Hepatocyte (in vitro differentiated cells): ENCODE measurements at places on chromosomes 1 and 21. TPM values are rescaled to one million over a fixed set of nuclear protein-coding genes. Genes with fewer than 3 reads are reported as not detected.
A peak's percentile ranks its signal among the peaks of the same experiment; 100 is the strongest.

DNA sequence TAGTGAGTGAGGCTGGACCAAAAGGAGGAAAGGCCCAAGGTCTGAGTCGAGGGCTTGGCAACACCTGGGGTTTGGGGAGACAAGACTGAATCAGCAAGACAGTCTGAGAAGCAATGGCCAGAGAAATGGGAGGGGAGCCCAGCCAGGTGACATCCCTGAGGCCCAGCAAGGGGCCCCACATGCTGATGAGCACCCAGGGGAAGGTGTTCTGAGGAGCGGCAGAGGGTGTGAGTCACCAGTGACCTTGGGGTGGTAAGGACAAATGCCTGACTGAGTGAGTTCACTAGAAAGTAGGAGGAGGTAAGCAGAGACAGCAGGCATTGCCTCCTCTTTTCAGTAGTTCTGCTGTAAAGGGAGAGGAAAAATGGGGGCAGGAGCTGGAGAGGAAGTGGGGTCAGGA lies 192.4 kb upstream of the GALNT2 start:
- peak; percentile 59 for DNase-seq

Gene RCOR3
- polyA plus RNA-seq, result 25.0 and 25.6 TPM in 2 replicates

- DNase-seq, result no peak
These were observed 51.8 kb downstream of the DOP1B start for GRCh38 chr21:36208326-36209013.

DNA sequence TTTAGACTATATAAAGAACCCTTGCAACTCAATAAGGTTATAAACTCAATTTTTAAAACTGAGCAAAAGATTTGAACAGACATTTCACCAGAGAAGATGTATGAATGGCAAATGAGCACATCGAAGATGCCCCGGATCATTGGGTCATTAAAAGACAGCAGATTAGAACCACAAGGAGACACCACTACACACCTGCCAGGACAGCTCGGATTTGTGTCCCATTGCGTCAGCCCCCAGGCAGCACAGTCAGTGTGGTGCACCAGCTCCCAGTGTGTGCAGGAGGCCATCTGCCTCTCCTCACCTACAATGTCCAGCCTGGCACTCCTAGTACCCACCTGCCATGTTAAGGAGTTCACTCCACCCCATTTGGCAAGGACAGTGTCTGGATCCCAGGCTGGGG lies 61.1 kb upstream of the LRP8 start:
- no peak for DNase-seq

Gene CNR2
- not detected in 2 replicates for polyA plus RNA-seq

GRCh38 chr1:173190101-173190936 lies 16.8 kb downstream of the TNFSF4 start:
- peak; percentile 80 for DNase-seq

GRCh38 chr1:38046333-38046883 lies at the start of gene POU3F1:
POU3F1 (minus strand) TSS chr1:38046793; CDS start chr1:38046743, 50 bp downstream.
- no peak for DNase-seq

Gene CTTNBP2NL
- polyA plus RNA-seq, result 10.2 and 11.4 TPM in 2 replicates

DNA sequence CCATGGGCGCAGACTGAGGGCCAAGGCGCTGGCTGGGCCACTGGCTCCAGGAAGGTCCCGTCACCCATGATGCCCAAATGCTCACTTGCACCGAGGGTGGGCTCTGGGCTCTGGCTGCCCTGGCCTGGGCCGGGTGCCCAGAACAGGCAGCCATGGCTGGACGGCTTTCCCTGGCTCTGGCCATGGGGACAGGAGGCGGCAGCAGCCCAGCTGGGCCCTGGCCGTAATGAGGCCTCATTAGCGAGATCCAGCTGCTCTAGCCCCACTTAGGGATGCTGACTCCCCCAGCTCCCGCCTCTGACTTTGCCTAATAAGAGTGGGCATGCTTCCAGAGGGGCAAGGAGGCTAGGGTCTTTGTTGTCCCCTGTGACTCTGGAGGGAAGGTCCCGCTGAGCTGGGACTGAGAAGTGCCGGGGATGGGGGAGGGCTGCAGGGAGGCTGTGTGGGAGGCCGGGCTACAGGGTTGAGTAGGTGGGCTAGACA lies 11.8 kb downstream of the SLC6A9 start:
- no peak for DNase-seq

GRCh38 chr1:112923959-112924349 lies 32.0 kb downstream of the SLC16A1 start:
- DNase-seq, result no peak

- DNase-seq, result no peak
These were observed 159.6 kb downstream of the PCBP3 start for GRCh38 chr21:45802956-45803617.

Gene MFSD2A
- polyA plus RNA-seq, result 5.6 and 9.8 TPM in 2 replicates

- DNase-seq, result no peak
These were observed 1.2 kb upstream of the CENPS start for GRCh38 chr1:10428984-10429383.

Gene KCNA3
- not detected in 2 replicates for polyA plus RNA-seq

DNA sequence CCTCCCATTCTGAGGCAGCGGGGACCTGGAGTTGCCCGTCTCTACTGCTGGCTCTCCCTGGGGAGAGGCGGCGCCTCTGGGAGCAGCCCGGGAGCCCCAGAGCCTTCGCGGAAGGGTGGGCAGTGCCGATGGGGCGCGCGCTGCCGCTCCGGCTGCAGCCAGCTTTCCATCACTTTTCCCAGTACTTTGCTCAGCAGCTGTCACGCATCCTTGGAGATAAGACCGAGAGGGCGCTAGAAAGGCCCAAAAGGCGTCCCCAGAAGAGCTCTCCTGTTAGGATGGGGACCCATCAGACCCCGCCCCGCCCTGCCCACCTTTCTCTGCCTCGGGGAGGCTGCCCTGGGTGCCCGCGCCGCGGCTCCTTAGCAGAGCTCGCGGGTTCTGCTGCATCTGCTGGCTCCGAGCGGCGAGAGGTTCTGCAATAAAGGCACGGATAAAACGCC lies 534 bp downstream of the KCNH1 start:
- peak; percentile 23 for DNase-seq

GRCh38 chr1:225617956-225618355 lies 35.0 kb downstream of the ENAH start:
- DNase-seq, result no peak

Gene CFAP141
- polyA plus RNA-seq, result not detected in 2 replicates

DNA sequence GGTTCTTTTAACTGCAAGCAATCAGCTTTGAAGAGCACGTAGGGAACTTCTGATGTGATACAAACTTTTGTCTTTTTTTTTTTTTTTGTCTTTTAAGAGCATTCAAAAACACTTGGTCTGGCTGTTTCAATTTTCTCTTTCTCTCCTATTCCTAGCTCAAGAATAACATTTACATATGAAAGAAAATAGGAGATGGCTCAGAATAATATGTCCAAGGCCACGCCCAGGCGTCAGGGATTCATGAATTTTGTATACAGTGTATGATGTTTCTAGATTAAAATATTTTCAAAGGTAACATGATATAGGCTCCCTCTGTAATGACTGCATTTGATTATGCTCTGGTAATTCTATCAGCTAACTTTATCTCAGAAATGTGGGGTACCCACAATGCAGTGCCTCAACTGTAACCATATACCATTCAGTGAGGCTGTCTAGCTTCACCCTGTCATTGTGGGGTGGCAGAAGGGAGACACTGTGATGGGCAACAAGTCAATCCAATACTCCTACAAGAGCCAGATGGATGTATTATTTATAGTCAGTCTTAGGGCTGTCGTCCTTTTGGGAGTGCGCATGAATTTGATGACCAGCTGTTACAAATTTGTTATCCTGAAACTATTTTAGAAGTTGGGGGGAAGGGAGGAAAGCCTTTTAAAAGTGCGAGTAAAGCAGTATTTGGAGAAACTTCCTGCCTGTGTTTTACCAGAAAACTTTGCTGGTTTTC lies 1.5 kb upstream of the AKNAD1 start:
- no peak for DNase-seq

Gene C1QB
- 11.9 and 18.0 TPM in 2 replicates for polyA plus RNA-seq

DNA sequence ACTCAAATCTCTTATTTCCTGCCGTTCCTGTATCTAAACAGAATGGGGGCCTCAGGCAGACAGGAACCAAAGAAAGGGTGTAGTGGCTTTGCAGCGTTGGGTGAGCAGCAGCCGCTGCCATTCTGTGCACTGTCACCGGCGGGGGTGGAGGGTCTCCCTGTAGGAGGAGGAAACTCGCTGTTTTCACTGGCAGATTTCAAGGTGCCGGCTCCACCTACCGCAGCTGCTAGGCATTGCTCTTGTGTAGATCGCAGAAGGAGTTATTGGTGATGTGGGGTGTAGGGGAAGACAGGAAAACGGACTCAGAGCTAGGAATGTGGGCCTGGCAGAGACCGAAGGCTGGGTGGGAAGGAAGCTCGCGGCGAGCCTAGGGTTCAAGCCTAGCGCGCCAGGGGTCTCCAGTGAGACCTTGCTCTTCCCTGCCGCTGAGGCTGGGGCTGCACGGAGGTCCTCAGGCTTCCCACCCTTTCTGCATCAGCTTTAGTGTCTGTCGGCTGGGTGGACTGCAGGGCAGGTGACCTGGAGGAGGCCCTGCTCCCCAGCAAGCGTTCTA lies 20.8 kb downstream of the ATP5PO start:
- peak; percentile 91 for DNase-seq

DNA sequence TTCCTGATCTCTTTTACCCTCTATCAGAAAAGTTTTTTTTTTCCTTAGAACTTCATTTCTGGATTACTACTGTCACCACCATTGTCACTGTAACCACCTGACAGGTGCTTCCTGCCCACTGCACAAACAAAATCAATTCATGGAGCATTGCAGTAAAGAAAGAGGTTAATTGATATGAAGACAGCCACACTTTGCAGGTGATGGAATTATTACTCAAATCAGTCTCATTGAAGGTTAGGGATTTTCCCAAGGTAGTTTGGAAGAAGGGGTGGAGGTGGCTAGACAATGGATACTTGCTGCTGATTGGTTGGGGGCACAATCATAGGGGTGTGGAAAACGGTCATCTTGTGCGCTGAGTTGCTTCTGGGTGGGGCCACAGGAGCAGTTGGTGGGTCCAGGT lies 230.8 kb upstream of the CACYBP start:
- DNase-seq, result no peak

Gene NCMAP
- 2.7 and 3.5 TPM in 2 replicates for polyA plus RNA-seq

Gene OR2L8
- polyA plus RNA-seq, result not detected in 2 replicates

Gene OLFML2B
- polyA plus RNA-seq, result 2.9 and 3.9 TPM in 2 replicates

Gene NCF2
- 0.52 and 3.1 TPM in 2 replicates for polyA plus RNA-seq

Gene TRAF3IP3
- polyA plus RNA-seq, result 0.16 TPM in 1 of 2 replicates, not detected in the other

Gene CD34
- polyA plus RNA-seq, result 1.3 and 2.4 TPM in 2 replicates

GRCh38 chr1:8782955-8783354 lies 34.5 kb downstream of the RERE start:
- DNase-seq, result no peak

GRCh38 chr1:160068225-160068624 lies 1.7 kb downstream of the KCNJ10 start:
- DNase-seq, result no peak

Gene NGF
- polyA plus RNA-seq, result 0.60 and 2.6 TPM in 2 replicates

- DNase-seq, result no peak
These were observed 33.1 kb downstream of the FOXO6 start for GRCh38 chr1:41394369-41394744.

- peak; percentile 51 for DNase-seq
These were observed 729 bp downstream of the NADK start for GRCh38 chr1:1777583-1777899.

- peak; percentile 41 for DNase-seq
These were observed 99.5 kb downstream of the PRKAB2 start for GRCh38 chr1:147072482-147073432.

DNA sequence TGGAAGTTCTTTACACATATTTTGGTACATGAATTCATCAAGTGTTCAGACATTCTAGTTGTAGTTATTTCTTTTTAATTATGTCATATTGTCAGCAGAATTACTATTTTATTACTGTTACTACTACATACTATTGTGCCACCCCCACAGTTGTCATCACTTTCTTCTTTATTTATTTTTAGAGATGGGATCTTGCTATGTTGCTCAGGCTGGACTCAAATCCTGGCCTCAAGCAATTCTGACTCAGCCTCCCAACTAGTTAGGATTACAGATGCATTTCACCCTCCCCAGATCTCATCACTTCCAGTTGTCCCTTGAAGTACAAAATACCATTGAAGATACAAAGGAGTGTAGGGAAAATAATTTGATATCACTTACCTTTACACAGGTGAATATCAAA lies 258.0 kb downstream of the KCTD3 start:
- DNase-seq, result no peak

GRCh38 chr1:82934074-82934473 lies 1064.9 kb downstream of the TTLL7 start:
- DNase-seq, result no peak

DNA sequence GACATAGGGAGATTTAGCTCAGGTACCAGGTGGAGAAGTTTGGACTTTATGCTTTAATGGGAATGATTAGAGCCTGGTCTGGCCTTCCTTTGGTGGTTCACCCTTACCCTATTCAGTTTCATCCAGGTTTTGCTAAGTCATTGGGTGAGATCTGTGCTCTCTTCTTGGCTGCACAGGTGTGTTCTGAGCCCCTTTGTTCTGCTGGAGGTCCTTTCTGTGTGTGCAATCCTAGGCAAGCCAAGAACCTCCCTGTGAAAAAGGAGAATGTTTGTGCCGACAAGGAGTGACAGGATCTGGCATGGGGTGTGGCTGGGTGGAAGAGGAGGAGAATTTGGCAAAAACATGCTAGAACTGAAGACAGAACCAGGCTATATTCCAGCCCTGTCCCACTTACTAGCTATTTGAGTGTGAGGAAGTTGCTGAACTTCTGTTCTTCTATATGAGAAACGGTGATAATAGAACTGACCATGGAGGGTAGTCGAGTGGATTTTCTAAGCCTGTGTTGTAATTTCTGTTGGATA lies 4.6 kb downstream of the GSTM5 start:
- no peak for DNase-seq

GRCh38 chr1:245180496-245181157 lies 25.8 kb downstream of the KIF26B start:
- no peak for DNase-seq

DNA sequence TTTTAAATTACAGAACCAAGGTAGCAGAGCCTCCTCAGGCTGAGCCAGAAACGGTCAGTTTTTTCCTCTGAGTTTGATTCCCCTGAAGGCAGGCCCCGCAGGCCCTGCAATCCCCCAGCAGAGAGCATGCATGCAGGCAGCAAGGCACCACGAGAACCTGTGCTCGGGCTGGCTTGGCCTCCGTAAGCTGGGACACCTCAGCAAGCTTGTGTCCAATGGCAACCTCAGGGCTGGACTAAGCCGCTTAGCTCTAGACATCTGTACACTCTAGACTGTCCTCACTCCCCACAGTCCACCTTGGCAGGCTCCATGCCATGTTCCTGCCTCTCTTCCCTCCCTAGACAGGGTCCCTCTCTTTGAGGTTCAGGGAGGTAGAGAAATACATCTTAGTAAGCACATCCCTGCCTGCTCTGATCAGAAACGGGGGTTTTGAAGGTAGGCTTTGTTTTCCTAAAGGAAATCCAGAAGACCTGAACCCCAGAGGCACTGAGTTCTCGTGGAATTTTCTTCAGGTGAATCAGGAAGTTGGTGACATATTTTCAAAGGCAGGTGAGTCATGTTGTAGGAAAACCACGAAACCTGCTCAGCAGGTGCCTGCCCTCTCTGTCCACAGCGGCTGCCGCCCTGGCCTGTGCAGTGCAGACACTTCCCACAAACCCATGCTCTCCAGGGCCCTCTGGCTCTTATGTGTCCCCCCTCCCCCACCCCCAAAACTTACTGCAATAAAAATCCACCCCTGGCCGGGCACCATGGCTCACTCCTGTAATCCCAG lies 7.0 kb downstream of the TMEM63A start:
- DNase-seq, result peak; percentile 83

Gene ASB17
- polyA plus RNA-seq, result 0.28 and 0.31 TPM in 2 replicates
